AG09319 (cell line): ENCODE measurements at places on chromosomes 13 and 19.

GRCh38 chr19:40691421-40692211 lies 1.2 kb upstream of the NUMBL start:
- no peak for DNase-seq

GRCh38 chr19:2722541-2723344 lies 1.6 kb upstream of the DIRAS1 start:
- peak; percentile 52 for DNase-seq

DNA sequence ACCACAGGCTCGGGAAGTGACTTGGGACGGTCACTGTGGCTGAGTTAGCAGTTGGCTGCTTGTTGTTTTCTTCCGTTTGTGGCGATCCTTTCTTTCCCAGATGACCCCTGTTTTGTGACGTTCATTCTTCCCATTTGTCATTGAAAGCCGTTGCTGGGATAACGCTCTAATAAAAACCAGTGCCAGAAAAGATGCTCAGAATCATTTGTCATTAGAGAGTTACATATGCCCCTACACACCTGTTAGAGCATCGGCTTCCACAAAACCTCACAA lies 39.3 kb upstream of the MCF2L start:
- no peak for DNase-seq

- DNase-seq, result no peak
These were observed 282.4 kb downstream of the MYO16 start for GRCh38 chr13:108911807-108912206.

GRCh38 chr19:23254141-23254910 lies 4.1 kb upstream of the ZNF724 start:
- DNase-seq, result no peak

- peak; percentile 38 for DNase-seq
These were observed 11.7 kb downstream of the NTN5 start for GRCh38 chr19:48660852-48661710.

DNA sequence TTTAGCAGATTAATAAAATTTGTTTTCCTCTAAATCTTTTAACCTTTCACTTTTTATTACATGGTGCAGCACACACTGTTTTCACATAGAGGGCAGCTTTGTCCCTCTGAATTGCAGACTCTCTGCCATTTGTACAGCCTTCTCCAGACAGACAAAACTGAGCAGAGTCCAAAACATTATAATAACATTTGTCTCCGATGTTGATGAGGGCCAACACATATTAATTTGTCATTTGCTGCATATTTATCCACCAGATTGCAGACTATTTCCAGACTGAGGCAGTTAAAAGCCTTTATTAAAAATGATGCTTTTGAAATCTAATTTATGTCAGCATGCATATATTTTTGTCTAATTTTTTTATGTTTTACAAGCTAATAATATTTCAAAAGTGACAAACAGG lies 1251.9 kb upstream of the SLC10A2 start:
- DNase-seq, result no peak

DNA sequence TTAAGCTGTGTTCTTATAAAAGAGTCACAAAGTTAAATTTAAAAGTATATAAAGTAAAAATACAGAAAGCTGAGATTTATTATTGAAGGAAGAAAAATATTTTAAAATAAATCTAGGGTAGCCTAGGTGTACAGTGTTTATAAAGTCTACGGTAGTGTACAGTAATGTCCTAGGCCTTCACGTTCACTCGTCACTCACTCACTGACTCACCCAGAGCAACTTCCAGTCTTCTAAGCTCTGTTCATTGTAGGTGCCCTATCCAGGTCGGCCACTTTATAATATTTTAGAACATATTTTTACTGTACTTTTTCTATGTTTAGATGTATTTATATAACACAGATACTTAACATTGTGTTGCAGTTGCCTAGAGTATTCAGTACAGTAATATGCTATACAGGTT lies 47.4 kb downstream of the NDFIP2 start:
- no peak for DNase-seq

DNA sequence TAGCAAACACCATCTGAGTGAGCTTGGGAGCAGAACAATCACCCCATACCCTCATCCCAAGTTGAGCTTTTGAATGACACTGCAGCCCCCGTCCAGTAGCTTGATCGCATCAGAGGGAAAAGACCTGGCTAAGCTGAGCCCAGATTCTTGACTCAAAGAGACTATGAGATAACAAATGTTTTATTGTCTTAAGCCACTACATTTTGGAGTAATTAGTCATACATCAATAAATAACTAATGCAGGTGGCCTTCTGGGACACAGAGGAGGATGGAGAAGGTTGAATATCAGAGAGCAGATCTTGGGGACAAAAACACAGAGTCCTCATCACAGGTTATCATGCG lies 24.6 kb upstream of the IGSF23 start:
- DNase-seq, result no peak

- DNase-seq, result no peak
These were observed 18.5 kb downstream of the CARM1 start for GRCh38 chr19:10889880-10890279.

DNA sequence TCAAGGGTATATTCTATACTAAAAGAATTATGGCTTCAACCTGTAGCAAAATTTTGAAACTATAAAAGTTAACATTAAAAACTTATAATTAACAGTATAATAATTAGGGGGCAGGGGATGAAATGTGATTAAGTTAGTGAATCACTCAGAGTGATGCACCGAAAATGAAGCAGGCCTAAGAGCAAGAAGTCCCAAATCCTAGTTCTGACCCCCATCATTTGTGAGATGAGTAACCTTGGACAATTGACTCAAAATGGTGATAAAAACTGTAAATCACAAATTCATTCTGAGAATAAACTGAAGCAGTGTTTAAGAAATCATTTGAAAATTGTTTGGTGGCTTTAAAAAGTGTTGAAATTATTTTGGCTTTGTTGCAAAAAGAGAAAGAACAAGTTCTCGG lies 56.8 kb downstream of the KLF12 start:
- DNase-seq, result no peak

DNA sequence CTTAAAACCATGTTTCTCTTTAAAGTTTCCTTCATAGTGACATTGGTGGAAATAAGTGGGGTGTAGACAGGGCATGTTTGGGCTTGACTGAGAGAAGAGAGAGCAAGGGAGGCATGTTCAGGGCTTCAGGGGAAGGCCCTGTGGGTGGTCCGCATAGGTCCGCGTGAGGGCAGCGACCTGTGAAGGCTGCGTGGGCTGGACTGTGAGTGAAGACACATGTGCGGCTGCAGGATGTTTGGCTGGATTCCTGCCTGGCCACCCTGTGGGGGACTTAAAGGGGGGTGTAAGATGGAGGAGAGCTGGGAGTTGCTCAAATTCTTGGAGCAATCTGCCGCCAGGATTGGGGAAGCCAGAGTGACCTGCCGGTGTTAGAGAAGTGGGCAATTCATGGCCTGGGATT lies 23.8 kb upstream of the KLF12 start:
- DNase-seq, result peak; percentile 1

GRCh38 chr13:33730619-33731018 lies 87.3 kb upstream of the RFC3 start:
- DNase-seq, result no peak

DNA sequence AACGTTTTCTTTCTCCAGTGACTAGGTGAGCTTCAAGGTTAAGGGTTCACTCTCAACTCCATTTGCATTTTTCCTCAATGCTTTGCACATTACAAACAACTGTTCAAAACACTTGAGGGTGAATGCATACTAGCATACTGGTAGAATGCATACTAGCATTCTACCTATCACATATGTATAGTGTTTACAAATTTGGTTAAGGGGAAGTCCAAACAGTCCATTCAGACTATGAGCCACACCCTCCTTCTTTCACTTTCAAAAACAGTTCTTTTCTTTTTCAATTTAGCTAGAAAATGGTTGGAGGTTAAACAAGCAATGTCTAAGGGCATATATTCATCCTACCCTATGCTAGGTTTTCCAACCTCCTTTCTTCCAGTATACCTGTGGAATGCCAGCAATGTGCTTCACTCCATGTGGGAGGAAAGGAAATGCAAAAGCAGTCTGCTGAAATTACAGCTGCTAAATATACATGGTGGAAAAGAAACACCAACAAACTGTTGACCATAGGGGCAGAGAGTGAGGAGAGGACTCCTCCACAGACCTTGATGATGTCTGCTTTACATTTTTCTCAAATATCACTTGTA lies 102.6 kb downstream of the DOCK9 start:
- DNase-seq, result no peak

GRCh38 chr19:16191216-16191908 lies 6.2 kb downstream of the FAM32A start:
- no peak for DNase-seq
